ENCODE measurements at places on chromosomes 7 and 10. TPM values are rescaled to one million over a fixed set of nuclear protein-coding genes. Genes with fewer than 3 reads are reported as not detected.
A peak's percentile ranks its signal among the peaks of the same experiment; 100 is the strongest.

DNA sequence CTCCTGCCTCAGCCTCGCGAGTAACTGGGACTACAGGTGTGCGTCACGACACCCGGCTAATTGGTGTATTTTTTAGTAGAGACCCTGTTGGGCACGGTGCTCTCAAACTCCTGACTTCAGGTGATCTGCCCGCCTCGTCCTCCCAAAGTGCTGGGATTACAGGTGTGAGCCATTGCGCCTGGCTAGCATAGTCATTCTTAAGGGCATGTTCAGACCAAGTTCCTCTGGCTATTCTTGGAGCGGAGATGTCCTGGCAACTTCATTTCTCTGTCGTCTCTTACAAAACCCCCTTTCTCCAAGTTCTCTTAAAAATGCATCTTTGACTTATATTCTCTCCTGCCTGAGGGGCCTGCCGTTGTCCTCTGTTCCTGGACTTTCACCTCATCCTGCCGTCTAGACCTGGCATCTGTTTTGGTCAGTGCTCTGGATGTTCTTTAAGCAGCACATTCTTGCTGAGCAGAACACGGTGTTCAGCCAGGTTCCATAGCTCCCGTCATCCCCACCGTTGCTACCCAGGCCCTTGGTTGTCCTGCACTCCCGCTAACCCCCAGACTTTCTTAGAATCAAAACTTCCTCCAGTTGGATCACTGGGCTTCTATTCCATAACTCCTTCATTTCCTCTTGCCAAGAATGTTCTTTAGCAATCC lies 509.9 kb upstream of the GALNT17 start:
- DNase-seq: no peak

DNA sequence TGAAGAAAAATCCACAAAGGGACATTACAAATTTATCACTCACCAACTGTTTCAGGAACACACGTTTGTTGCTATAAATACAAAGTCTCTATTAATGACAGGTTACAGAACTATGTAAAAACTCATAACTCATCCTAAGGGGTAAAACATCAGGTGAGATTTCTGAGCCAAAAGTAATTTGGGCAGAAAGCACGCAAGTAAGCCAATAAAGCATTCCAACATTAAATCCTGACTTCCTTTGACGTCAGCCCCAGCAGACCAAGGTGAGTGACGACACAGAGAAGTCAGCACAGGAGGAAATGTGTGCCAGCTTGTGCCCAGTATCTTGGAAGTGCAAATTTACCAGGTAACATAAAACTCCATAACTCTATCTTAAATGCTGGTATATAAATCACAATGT lies 45.7 kb downstream of the IMMP2L start:
- no peak for DNase-seq

TBX20 gene
- total RNA-seq: not detected

DNA sequence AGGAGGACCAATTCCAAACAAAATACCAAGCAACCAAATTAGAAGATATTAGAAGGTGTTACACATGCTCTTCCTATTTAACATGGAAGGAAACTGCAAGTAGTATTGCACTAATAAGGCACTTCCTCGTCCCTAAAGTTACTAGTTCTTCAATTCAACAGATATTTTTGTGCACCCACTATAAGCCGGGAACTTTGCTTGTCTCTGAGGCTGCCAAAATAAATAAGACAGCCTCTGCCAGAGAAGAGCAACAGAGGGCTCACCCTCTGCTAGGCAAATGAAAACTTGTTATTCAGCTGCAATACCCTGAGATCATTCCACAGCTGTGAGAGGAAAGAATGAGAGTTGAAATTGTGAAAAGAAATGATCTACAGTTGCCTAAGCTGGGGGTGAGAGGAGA lies 37.4 kb upstream of the GSAP start:
- DNase-seq: peak; percentile 9

PRLHR gene
- total RNA-seq: not detected

DNA sequence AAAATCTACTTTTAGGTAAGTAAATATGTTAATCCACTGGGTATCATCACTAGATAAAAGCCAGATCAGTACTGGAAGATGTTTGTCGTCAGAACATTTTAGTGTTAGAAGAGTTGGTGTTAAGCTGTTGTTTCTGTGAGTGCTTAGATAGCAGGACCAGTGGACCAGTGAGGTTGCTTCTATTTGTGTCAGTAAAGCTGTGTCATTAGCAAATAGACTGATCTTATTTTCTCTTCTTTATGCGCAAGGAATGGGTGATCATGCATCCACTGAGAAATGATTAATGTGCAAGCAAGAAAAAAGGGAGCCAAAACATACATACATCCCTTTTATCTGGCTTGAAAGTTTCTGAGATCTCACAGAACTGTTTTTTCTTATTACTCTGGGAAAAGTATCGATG lies 42.6 kb downstream of the EXOC4 start:
- no peak for DNase-seq

AMPH gene
- total RNA-seq: 37.0 TPM

PLPP4 gene
- total RNA-seq: not detected

LRGUK gene
- total RNA-seq: 0.39 TPM

NCF1 gene
- total RNA-seq: 4.5 TPM

GRCh38 chr10:63416376-63416775 lies 49.4 kb downstream of the JMJD1C start:
- no peak for DNase-seq

- DNase-seq: no peak
Measured at GRCh38 chr10:1044146-1044545, 4.8 kb downstream of the IDI1 start.

CHAT gene
- not detected for total RNA-seq

NPS gene
- not detected for total RNA-seq

DDC gene
- not detected for total RNA-seq

DNA sequence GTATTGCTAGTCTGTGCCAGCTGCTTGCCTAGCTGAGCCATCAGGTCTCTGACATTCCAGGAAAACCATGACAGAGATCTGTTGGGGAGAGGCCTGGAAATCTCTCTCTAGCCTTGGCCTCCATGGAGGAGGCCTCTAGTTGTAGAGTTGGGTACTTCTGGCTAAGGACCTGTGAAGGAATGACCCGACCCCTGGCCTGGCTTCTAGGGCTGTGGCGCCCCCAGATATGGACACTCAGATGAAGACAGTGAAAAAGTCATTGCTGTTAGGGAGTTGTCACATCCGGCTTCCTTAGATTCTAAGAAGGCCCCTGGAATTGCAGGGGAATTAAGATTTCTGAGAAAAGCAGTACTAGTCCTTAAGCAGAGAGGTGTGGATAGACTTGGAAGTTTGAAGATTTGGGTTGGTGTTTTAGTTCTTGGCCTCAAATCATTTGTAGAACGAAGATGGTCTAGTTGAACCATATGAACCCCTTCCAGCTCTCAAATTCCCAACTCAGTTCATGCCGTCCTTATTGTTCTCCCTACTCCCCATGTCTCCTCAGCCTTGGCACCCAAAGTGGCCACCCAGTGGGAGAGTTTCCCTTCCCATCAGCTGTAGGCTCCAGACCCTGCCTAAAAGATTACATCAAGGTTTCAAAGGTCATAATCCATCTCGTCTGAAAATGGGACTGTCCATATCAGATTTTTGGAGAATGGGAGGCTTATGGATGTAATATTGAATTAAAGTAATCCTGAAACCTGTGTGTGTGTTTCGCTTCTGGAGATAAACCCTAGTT lies 7.0 kb downstream of the HHEX start:
- no peak for DNase-seq

DNA sequence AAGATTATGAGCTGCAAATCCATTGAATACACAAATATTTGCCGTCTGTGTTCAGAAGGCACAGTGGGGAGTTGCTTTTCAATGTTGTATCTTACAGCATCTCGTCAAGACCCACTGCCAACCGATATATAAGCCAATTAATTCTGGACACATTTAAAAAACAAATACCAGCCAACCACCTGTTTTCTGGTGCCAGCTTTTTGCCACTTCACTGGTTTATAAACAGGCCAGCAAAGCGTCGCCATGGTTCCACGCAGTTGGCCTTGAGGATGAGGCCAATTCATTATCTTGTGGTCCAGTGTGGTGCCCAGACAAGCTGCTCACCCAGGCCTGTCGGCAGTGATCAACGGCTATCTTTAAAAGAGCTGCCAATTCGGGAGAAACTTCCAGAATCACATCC lies 321.0 kb downstream of the TCERG1L start:
- no peak for DNase-seq

GRCh38 chr7:157077021-157077420 lies 61.7 kb upstream of the UBE3C start:
- DNase-seq: no peak

GRCh38 chr10:2020836-2021235 lies 283.5 kb upstream of the ADARB2 start:
- DNase-seq: no peak

WNT8B gene
- total RNA-seq: not detected

DNA sequence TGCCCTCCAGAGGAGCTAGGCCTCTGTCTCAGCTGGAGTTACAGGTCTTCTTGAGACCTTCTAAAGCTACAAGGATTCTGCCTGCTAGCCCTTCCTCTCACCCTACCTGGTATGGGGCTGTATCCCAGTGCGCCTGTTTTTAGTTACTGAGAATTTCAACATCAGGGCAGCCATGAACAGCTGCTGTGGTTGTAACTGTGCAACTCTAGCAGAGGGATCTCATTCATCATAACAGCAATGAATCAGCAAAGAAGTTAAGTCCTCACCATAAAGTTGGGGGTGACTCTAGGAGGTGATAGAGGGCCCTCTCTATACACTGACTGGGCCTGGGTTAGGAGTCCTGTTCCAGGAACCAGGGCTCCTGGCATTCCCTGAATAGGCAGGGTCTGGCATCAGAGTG lies 14.0 kb upstream of the CDH23 start:
- no peak for DNase-seq
